ENCODE measurements at places on chromosomes 12 and 14. TPM values are rescaled to one million over a fixed set of nuclear protein-coding genes. Genes with fewer than 3 reads are reported as not detected.
A peak's percentile ranks its signal among the peaks of the same experiment; 100 is the strongest.

- no peak for DNase-seq
These were observed 506.2 kb upstream of the TBX3 start for GRCh38 chr12:115190010-115190770.

Gene PLEKHG7
- not detected for total RNA-seq

Gene CLEC4C
- not detected for total RNA-seq

Gene SRRM4
- not detected for total RNA-seq

Gene NGB
- not detected for total RNA-seq

GRCh38 chr12:21337453-21337852, 2.7 kb upstream of the SLCO1A2 start:
- DNase-seq: no peak

GRCh38 chr12:12210983-12211382, 55.9 kb downstream of the LRP6 start:
- no peak for DNase-seq

DNA sequence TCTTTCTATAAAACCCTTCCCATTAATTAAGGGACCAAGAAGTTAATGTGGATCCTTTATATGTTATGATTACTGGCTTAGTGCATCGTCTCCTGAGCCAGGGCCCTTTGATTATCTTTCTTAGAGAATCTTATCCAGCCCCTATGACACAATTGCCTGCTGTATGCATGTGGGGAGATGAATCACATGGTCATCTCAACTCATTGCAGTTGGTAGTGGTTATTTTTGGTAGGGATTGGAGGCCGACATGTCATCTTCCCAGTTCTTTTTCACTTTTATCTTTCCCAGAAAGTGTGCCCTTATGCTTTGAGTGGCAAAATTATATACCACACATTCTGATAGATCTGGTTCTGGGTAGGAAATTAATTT, 26.0 kb downstream of the ZNF664 start:
- no peak for DNase-seq

GRCh38 chr14:29800961-29801360, 126.7 kb downstream of the PRKD1 start:
- DNase-seq: no peak

- no peak for DNase-seq
These were observed 2.1 kb downstream of the TTC6 start for GRCh38 chr14:37597538-37597913.

- DNase-seq: no peak
These were observed 62.8 kb downstream of the PPP2R5C start for GRCh38 chr14:101824339-101824727.

DNA sequence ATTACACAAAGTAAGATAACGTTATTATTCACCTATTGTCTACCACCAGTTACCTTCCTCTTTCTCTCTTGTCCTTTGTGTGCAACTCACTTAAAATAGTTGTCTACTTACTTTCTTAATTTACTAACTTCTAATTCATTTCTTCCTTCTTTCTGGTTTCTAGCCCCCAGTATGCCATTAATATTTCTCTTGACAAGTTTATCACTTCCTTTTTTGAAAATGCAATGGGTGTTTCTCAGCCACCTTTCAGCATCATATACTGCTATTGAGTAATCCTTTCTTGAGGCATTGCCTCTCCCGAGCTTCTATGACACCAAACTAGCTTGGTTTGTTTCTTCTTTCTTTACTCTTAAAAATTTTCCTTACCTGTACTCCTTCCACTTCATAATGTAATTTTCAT, 633.6 kb downstream of the TMTC2 start:
- DNase-seq: no peak

Gene PRB2
- total RNA-seq: not detected

GRCh38 chr12:122845041-122845864, 10.0 kb downstream of the HIP1R start:
- DNase-seq: peak; percentile 83

Gene CCDC175
- total RNA-seq: not detected

- no peak for DNase-seq
These were observed 13.6 kb upstream of the ACVR1B start for GRCh38 chr12:51937926-51938325.

DNA sequence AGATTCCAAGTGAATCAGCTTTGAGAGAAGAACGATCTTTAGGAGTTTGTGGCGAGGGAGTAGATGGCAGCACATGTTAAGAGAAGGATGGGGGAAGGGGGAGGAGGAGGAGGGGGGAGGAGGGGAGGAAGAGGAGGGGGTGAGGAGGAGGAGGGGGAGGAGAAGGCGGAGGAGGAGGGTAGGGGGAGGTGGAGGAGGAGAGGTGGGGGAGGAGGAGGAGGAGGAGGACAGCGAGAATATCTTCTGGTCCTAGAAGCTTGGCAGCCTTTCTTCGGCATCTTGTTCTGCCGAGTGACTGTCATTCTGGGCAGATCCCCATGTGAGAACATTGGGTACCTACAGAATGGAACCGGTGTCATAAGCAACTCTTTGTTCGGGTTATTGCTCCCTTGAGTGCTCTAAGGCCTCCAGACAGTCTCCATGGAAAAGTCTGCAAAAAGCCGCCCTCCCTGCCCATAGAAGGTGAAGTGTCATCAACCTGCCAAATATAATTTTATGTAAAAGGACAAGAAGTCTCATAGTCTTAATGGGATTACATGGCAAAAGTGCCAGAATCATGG, 6.9 kb downstream of the RFC5 start:
- DNase-seq: no peak

DNA sequence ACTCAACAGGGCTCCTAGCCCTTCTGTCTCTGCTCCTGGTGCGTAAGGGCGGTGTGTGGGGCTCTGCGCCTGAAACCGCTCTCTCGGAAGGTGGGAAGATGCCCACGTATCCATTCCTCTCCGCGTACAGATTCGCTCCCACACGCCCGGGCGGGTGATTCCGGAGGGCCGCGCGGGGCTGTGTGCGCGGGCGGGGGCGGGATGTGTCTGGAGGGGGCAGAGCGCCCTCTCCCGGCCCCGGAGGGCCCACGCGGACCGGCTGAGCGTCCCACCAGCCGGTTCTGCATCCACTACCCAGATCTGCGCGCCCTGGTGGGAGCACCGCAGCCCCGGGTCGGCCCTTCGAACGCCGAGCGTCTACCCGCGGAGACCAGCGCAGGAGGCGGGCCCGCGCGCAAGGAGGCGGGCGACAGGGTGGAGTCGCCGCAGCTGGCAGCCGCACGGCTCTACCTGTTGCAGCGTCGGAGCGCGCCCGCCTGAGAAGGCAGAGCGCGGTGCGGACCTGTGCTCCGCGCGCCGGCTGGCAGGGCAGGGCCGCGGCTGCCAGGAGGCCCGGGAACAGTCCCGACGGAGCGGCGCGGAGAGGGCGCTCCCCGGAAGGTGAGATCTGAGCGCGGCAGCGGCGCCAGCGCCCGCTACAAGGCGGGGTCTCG, 1.4 kb upstream of the KCNK13 start:
- no peak for DNase-seq

DNA sequence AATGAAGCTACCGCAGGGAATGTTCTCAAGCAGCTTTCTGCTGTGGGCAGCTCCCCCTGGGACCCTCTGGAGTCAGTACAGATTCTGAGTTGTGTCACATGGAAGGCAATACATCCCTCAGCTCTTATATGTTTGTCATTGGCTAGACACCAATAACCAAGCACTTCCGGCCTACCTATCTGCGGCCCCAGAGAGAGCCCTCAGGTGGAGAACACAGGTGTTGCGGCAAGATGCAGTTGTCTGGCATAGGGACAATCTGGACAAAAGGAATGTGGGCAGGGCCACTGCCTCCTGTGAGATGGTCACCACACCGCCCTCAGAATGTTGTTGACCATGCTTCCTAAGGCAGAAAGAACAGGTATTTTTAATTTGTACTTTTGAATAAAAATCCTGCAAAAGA, 118.7 kb downstream of the BRMS1L start:
- DNase-seq: no peak

DNA sequence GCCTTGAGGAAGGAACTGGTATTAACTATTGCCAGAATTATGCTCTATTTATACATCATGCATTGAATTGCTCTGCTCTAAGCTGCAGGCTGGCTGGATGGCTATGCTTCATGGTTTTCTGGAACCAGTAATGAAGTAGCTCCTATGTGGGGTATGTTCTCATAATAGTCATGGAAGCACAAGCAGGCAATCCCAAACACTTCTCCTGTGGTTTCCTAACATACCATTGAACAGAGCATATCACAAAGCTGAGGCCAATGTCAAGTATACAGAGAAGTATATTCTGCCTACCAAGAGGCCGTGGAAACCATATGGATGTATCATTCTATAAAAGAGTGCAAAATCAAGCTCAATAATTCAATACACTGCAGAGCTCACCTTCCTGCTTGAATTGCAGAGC, 1752.4 kb upstream of the FLRT2 start:
- no peak for DNase-seq

- peak; percentile 59 for DNase-seq
These were observed 82.9 kb upstream of the DYNC1H1 start for GRCh38 chr14:101881426-101881825.

DNA sequence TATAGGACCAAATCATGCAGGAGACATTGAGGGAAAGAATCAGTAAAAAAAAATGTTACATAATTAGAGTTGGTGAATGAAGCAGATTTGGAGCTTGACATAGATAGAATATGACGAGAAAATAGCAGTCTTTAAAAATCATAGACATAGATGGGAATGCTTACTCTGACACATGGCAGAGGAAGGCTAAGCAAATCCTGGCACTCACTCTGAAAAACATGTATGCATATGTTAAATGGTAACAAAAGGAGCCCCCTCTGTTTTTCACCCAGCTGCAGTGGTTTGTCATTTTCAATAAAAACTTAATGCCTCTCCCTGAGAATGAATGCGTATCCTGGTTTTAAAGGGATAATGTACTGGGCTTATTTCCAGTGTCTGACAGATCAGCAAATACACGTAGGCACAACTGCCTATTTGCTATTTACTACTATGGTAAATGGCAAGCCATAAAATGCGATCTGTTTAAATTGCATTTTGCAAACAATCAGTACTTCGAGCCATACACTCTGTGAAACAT, 561.2 kb upstream of the SEL1L start:
- no peak for DNase-seq

DNA sequence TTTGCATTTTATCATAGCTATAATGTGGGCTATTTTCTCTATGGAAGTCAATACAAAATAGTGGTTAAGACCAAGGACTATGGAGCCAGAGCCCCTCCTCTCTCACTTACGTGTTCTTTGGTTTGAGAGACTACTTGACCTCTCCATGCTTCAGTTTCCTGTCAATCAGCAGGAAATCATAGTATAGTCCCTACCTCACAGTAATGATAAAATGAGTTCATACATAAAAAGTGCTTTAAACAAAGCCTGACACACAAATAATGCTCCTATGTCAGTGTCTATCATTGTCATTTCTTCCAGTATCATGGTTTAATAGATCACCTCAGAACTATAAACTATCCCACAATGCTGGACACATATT, 90.4 kb downstream of the MED13L start:
- no peak for DNase-seq

- no peak for DNase-seq
These were observed 8.6 kb downstream of the RAN start for GRCh38 chr12:130880411-130880885.

DNA sequence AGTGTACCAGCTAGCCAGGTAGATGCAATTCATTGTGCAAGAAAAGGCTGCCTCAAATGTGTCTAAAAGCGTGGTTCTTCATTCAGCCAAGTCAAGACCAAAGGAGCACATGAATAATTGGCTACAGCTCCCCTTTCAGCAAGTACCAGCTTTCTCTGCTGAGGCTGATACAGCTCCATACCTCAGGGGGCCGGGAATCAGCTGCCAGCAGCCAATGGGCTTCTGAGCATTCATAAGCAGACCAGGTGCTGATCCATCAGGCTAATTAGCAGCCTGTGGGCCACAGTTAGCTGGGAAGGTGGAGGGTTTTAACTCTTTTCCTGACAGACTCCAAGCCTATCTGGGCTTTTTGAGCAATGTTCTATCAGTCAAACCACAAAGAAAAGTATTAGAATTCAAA, 264.7 kb downstream of the APAF1 start:
- no peak for DNase-seq

Gene GYS2
- total RNA-seq: not detected

- DNase-seq: no peak
These were observed 83.2 kb downstream of the ANO4 start for GRCh38 chr12:100877776-100878175.

DNA sequence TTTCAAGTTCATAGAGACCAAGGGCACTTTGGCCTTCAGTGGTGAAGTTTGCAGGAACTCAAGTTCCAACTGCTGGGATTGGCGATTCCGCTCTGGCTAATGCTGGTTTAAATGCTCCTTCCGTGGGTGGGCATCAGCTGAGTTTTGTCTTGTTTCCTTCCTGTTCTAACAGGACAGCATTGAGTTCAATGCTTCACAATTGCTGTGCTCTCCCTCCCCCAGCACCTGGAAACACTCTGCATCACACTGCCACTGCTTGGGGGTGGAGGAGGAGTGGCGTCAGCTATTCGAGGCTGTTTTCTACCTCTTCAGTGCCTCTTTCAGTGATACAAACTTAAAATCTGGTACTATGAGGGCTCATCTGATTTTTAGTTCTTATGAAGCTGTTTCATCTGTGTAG, 634.9 kb downstream of the FSCB start:
- no peak for DNase-seq

GRCh38 chr12:86712425-86712843, 456.2 kb upstream of the MGAT4C start:
- no peak for DNase-seq

DNA sequence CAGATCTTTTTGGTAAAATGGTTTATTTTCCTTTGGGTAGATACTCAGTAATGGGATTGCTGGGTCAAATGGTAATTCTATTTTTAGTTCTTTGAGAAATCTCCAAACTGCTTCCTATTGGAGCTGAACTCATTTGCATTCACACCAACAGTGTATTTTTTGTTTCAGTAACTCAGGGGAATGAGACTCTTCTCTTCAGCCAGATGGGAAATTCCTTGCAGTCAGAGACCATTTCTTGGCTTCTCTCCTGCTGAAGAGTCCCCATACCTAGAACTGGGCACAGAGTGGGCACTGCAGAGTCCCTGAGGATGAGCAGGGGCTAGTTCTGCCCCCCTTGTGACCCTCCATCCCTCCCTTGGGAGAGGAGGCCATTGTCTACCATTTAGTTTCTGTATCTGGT, 10.8 kb downstream of the SDSL start:
- DNase-seq: no peak

DNA sequence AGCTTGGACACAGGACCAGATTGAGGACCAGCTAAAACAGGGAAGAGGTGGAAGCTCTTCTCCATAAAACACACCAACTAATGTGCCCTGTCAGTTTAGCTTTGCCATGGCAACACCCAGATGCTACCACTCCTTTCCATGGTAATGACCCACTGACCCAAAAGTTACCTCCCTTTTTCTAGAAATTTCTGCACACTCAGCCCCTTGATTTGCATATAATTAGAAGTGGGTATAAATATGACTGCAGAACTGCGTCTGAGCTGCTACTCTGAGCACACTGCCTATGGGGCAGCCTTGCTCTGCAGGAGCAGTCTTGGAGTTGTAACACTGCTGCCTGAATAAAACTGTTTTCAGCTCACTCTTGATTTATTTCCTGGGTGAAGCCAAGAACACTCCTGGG, 3.2 kb upstream of the TDG start:
- DNase-seq: no peak

- no peak for DNase-seq
These were observed 61.0 kb downstream of the LRRC74A start for GRCh38 chr14:76887191-76887590.

- no peak for DNase-seq
These were observed 93.2 kb downstream of the BORCS5 start for GRCh38 chr12:12450043-12450471.

GRCh38 chr14:26791117-26791806, 193.4 kb upstream of the NOVA1 start:
- no peak for DNase-seq

Gene SLCO1B3
- not detected for total RNA-seq

Gene BDKRB1
- total RNA-seq: not detected

Gene ADCY4
- total RNA-seq: 25.3 TPM

Measured in osteocyte (in vitro differentiated cells).